Effector CD8-positive, alpha-beta T cell (primary cell): ENCODE measurements at places on chromosomes 1 and 21.
A peak's percentile ranks its signal among the peaks of the same experiment; 100 is the strongest.

GRCh38 chr1:167416506-167416905 is 101.8 kb downstream of the CD247 start:
- DNase-seq: no peak

DNA sequence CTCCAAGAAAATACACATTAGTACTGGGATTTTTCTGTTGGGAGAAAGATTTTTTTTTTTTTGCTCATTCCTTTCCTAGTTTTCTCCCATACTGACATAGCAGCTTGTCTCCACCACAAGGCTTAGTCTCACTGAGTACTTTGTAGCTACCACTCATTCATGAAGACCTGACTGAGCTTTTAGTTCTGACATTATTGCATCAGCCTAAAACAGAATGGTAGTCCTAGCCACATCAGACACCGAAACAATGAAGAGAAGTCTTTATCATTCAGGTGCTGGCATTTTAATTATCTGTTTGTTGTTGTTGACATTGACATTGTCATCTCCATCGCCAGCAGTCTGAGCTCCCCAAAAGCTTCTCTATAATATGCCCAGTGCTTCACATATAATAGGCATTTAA is 21.1 kb upstream of the C1orf21 start:
- DNase-seq: no peak

DNA sequence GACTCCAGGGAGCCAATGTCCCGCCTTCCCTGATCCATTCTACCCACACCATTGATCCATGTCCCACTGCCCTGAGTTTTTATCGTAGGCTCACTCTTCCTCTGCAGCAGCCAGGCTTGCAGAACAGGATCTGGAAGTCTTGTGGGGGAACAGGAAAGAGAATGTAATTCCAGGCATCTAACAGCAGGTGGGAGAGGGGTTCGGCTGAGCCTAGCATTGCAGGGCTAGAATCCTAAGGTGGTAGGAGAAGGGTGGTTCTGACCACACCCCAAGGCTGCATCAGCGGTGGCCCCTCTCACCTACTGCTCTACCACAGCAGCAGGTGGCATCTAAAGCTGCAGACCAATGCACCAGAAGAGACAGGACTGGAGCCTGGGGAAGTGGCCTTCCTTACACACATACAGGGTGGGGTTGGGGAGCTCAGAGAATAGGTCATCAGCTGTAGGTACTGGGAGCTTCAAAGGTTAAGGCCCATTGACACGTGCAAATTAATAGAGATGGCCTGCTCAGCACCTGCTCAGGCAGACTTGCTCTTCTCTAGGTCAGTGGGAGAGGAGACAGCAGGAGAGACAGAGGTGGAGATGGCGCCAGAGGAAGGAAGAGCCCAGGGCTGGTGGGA is 20.5 kb downstream of the KNCN start:
- no peak for DNase-seq

DNA sequence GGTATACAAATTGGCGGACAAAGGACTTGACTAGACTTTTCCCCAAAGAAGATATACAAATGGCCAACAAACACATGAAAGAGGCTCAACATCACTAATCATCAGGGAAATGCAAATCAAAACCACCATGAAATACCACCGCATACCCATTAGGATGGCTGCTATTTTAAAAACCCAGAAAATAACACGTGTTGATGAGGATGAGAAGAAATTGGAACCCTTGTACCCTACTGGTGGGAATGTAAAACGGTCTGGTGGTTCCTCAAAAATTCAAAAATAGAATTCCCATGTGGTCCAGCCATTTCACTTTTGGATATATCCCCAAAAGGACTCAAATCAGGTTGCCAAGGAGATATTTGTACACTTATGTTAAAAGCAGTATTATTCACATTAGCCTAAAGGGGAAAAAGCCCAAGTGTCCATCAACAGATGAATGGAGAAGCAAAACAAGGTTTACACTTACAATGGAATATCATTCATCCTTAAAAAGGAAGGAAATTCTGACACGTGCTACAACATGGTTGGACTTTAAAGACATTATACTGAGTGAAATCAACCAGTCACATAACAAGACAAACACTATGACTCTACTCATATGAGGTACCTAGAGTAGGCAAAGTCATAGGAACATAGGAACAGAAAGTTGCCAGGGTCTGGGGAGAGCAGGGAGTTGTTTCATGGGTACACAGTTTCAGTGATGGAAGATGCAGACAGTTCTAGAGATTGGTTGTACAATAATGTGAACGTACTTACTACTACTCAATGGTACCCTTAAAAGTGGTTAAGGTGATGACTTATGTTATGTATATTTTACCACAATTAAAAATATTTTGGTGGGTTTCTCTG is 17.0 kb downstream of the CD34 start:
- DNase-seq: no peak

GRCh38 chr1:151175041-151175741 is 590 bp downstream of the TMOD4 start:
- DNase-seq: no peak

GRCh38 chr1:147463022-147463421 is 78.3 kb upstream of the BCL9 start:
- no peak for DNase-seq

DNA sequence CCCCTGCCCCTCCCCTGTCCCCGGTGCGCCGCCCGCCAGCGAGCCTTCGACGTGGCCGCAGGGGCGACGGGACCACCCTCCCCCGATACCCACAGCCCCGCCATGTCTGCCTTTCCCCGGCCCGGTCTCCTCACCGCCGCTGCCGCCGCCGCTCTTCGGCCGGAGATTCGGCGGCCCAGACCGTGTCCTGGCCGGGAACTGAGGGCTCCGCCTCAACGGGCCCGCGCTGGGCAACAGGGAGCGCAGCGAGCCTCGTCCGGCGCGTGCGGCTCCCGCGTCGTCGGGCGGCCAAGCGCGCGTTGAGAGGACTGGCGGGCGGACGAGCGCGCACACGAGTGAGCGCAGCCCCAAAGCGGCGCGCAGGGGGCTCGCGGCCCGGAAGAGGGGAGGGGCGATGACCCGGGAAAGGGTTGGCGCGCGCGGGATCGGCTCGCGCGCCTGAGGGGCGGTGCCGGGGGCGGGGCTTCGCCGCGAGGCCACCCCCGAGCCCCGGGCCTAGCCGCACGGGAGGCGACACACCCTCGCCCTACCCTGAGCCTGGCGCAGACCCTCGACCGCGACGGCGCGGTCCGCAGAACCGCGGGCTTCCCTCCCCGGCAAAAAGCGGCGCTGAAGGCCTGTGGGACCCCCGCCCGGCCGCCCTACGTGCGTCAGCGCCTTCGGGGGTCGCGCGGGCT is at the start of gene BTG3:
TSS of gene BTG3 (minus strand) at position 337 of the 677 bp plus-strand sequence. CDS start 3,757 bp downstream, outside the sequence.
- DNase-seq: peak; percentile 70
